H1 (cell line): ENCODE measurements at places on chromosomes 5 and 9.

DNA sequence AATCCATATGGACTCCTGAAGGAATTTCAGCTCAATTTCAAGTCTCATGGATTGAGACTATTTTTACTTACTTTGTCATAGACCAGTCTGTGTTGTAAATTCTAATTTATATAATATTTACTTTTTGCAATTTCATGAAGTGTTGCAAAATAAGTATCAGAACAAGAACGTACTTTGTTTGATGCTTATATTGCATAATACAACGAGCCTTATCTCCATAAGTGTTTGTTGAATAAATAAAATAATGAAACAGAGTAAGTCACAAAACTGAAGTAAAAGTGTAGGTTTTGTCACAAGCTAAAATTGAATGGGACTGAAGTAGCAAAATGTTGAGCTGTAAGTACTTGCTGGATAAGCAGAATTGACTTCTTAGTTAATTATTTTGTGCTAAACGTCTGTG, 3.0 kb upstream of the LIFR start:
- DNase-seq = no peak

- DNase-seq = no peak
Observed at GRCh38 chr9:103928442-103928841, 165.7 kb upstream of the SMC2 start.

DNA sequence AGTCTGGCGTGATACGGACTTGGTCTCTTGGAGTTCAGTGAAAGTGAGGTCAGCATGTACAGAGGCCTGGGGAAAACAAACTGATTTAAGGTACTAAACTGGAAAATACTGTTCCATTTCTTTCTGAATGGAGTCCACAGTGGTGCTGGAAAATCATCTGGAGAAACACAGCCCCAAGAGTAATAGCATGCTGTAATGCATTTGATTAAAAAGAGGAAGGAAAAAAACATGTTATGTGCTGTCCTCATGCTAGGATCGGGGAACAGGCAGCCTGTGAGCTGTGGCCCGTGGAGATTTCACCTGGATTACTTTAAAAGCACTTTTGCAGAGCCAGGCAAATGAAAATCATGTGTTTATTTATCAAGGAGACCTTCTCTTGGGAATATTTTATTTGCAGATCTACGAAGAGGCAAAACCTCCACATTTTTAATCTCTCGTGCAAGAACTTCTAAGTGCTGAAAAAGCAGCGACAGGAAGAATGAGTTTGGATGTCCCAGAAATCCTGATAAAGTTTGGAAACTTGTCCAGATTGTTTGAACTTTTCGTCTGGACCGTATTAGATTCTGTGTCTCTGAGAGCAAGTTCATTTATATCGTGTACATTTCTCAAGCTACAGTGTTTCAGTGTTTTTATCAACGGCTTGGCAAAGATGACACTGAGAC, 228.8 kb downstream of the GAS1 start:
- DNase-seq = no peak

- no peak for DNase-seq
Observed at GRCh38 chr5:129905473-129906176, 1.4 kb downstream of the CHSY3 start.

GRCh38 chr9:79568337-79569101, 3.2 kb upstream of the TLE4 start:
- no peak for DNase-seq

- no peak for DNase-seq
Observed at GRCh38 chr9:13267743-13268142, 11.7 kb downstream of the MPDZ start.

- no peak for DNase-seq
Observed at GRCh38 chr5:133952729-133953567, 15.5 kb downstream of the C5orf15 start.

DNA sequence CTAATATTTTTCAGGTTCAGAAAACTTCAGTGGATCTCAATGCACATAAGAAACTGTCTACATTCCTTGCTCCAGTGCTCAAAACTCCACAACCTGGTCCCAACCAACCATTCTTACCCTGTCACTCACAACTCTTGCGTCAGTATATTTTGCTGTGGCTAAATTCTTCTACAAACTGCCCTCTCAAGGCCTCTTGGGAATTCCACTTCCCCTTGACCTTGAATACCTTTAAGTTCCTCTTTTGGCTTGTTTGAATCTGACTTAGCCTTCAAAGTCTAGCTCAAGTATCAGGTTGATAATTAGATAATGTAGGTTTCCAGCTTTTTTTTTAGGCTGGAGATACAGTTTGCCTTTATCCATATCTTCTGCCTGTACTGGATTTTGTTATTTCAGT, 128.3 kb downstream of the SLF1 start:
- no peak for DNase-seq

- no peak for DNase-seq
Observed at GRCh38 chr5:58715997-58716656, 133.3 kb downstream of the RAB3C start.

DNA sequence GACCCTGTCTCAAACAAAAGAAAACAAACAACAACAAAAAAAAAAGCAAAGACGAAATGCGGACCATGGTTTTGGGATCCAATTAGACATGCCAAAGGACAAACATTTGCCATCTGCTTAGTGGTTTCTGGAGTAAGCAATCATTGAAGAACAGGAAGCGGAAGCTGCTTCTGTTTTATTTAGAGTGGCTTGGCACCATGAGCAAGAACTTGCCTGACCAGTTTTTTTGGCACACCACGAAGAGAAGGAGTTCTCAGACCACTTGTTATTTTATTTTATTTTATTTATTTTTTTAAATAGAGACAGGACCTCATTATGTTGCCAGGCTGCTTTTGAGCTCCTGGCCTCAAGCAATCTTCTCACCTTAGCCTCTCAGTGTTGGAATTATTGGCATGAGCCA, 17.0 kb downstream of the BTF3 start:
- no peak for DNase-seq

GRCh38 chr9:92384375-92384774, 20.0 kb downstream of the OGN start:
- DNase-seq = no peak
